Natural killer cell (primary cell): ENCODE measurements at places on chromosomes 3 and 15. TPM values are rescaled to one million over a fixed set of nuclear protein-coding genes. Genes with fewer than 3 reads are reported as not detected.

GRCh38 chr15:89761009-89761831 lies 10.2 kb upstream of the MESP1 start:
- DNase-seq: no peak

DNA sequence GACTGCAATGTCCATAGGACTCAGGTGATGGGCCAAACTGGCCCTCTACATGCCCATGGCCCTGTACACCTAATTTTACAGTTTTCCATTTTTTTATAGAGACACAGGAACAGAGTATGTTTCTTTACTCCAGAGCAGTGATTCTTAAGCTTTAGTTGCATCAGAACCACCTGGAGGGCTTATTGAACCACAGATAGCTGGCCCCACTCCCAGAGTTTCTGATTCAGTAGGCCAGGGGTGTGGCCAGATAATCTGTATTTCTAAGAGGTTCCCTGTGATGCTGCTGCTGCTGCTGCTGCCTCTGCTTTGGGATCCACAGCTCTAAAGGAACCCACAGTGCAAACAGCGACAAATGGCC lies 5.1 kb downstream of the RBP1 start:
- no peak for DNase-seq

DNA sequence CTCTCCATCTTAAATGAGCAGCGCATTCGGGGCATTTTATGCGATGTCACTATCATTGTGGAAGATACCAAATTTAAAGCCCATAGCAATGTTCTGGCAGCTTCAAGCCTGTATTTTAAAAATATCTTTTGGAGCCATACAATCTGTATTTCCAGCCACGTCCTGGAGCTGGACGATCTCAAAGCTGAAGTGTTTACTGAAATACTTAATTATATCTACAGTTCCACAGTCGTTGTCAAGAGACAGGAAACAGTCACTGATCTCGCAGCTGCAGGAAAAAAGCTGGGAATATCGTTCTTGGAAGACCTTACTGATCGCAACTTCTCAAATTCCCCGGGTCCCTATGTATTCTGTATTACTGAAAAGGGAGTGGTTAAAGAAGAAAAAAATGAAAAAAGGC lies 44.4 kb upstream of the RASA2 start:
- no peak for DNase-seq

Gene SLC9C1
- total RNA-seq: not detected

Gene SPINK8
- total RNA-seq: not detected
